ENCODE measurements at places on chromosomes 5 and 9.
A peak's percentile ranks its signal among the peaks of the same experiment; 100 is the strongest.

- no peak for DNase-seq
Observed at GRCh38 chr5:1096838-1097237, 15.0 kb downstream of the SLC12A7 start.

DNA sequence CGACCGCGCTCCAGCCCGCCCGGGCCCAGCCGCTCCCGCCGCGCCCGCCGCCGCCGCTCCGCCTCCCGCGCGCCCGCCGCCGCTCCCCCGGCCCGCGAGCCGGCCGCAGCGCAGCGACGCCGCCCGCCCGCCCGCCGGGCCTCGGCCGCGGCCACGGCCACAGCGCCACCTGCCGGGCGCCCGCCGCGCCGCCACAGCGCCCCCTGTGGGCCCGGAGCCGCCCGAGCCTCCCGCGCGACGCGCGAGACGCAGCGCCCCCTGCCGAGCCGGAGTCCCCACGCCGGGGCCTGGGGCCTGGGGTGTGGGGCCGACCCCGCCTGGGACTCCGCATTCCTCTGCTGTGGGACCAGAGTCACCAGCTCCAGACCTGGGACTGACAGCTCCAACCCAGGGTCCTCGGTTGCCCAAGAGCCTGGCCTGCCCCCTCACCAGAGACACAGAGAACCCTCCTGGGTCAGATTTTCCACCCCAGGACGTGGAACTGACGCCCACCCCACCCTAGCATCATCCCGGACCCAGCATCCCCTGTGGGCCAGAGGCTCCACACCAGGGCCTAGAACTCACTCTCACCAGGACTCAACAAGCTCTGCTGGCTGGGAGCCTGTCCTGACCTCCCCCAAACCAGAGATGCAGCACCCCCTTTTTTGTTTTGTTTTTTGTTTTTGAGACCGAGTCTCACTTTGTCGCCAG is at the start of gene RAPGEF1:
Gene RAPGEF1 (minus strand): TSS at position 118 of the 690 bp plus-strand sequence. CDS start 246 bp downstream, outside the sequence.
- peak; percentile 84 for DNase-seq

DNA sequence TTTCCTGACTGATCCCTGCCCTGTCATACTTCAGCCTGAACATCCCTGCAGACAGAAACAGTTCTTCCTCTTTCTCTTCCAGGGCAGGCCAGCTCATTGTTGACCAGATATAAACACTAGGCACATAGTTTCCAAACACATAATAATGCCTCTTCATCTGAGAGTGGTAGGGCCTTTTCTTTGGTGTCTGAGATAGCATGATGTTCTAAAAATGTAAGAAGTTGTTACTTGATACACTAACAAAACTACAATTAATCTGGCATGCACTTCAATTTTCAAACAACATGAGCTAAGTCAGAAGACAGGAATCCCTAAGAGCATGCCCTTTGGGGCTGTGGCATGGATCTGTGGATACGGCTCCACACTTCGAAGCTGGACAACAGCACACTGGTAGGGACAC is 246.6 kb downstream of the SPOCK1 start:
- no peak for DNase-seq

GRCh38 chr9:93010056-93010455 is 48.4 kb upstream of the SUSD3 start:
- DNase-seq = no peak

- no peak for DNase-seq
Observed at GRCh38 chr5:117131876-117132275, 557.3 kb upstream of the SEMA6A start.

- no peak for DNase-seq
Observed at GRCh38 chr5:5671823-5672222, 249.3 kb downstream of the ICE1 start.

DNA sequence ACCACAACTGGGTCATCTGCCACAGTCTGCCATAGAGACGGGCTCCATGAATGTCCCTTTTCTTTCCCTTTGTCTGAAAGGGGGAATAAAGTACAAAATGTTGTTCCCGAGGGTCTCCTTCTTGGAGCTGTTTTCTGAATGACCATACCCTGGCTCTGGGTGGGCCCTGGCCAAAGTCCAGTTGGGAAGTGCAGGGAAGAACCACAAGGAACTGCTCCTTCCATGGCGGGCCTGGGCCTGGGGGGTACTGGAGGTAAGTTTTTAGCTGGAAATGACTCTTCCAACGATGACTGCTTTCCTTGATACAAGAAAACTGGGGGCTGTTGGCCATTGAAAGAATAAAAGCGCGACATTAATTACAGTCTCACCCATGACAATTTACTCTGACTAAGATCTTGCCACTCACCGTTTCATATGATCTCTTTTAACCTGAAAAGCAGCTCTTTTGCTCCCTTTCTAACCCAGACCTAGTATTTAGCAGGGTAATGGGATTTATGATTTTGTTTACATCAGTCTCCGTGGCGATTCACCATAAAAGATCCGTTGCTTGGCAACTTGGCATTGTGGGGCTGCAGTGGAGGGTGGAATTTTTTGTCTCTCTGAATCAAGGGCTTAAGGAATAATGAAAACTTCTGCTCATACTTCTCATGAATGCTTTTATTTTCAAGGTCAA is 89.2 kb upstream of the PTCH1 start:
- no peak for DNase-seq

DNA sequence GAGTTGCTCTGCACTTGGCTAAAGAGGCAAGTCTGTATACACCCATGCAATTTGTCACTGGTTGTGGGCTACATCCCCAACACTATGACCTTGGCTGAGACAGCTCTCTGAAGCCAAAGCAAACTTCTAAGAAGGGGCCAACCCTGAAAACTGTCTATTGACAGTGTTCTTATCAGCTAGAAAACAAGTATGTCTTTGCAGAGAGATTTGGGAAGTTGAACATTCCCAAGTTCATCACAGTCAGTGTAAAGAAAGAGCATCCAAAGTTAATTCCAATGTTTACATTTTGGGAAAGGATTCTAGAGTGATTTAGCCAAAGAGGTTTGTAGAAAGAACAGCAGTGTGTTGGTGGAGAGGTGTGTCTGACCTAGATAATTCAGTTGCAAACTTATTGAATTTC is 711.1 kb upstream of the CHD1 start:
- DNase-seq = no peak

- DNase-seq = no peak
Observed at GRCh38 chr5:165127941-165128340, 1622.5 kb downstream of the MAT2B start.

GRCh38 chr5:31291323-31291854 is 97.9 kb downstream of the CDH6 start:
- DNase-seq = no peak

- no peak for DNase-seq
Observed at GRCh38 chr5:149388498-149389190, 9.6 kb upstream of the IL17B start.
